Mesenteric fat pad (tissue), 1 donor: ENCODE measurements at places on chromosomes 12 and 14. TPM values are rescaled to one million over a fixed set of nuclear protein-coding genes. Genes with fewer than 3 reads are reported as not detected.

Gene NRIP2
- 1.3 TPM for total RNA-seq

Gene PROX2
- not detected for total RNA-seq

DNA sequence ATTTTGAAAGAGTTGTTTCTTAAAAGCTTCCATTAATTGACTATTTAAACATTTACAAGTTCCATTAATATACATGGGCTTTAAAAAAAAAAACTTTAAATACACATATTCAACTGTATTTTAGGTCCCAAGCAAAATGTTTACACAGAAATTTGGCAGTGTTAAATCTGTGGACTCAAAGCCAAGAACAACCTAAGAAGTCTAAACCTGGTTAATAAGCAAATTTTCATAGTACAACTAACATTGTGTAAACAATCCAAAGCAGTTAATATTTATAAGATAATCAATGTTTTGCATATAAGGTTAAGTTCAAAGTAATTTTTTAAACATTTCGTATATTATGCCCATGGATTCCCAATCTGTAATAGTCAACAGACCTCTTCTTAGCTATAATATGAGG is 77.0 kb downstream of the EPS8 start:
- DNase-seq: no peak

DNA sequence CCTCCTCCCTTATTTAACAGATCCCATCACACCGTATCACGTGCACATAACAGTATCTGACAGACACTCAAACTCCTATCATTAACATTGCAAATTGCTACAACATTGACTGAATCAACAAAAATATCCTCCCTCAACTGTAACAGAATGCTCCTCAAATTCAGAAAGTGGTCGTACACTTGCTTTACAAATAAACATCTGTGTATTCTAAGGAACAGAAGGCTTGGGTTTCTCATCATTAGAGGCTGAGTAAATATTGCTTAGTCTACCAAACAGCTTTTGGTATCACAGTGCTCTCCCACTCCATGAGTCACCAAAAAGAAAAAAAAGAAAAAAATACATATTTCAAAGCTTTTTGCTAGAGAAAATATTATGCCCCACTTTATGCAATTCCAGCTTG is 23.9 kb downstream of the FERMT2 start:
- DNase-seq: no peak

- DNase-seq: no peak
These were observed 232.4 kb downstream of the AKAP6 start for GRCh38 chr14:32561520-32561919.

DNA sequence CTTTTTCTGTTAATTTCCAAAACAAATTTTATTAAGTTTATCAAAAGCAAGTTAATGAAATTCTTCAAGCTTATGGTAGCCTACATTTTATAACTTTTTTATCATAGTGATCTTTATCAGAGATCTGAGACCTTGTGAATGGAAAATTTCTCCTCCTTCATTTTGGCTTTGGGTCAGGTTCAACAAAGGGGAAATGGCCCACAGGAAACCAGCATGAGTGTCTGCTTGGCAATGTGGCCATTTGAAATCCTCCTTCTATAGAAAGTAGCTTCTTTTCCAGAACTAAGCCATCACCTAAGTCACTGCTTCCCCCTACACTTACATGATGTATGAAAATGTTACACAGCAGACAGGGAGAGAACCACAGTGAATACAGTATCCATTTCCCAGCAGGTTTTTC is 1.6 kb downstream of the RHOJ start:
- DNase-seq: no peak
